ENCODE measurements at places on chromosomes 5 and 9.

DNA sequence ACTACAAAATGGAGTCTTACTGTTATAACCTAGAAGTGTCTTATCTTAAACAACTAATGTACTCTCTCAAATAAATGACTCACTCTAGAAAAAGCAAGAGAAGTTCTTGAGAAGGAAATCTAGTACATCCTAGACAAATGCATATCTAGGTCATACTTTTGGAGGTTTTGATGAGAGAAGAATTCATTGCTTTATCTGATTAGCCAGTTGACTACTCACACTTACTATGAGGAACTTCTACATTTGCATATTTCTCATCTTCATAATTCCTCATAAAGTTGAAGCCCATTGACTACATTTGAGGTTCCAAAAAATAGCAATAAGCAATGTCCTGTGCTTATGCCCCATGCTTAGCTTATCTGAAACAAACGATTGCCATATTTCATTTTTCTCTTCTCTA is 2.8 kb downstream of the JAKMIP2 start:
- DNase-seq = no peak

GRCh38 chr5:175034924-175035323 is 310.5 kb downstream of the MSX2 start:
- no peak for DNase-seq

GRCh38 chr9:846852-847251 is 5.4 kb downstream of the DMRT1 start:
- no peak for DNase-seq

DNA sequence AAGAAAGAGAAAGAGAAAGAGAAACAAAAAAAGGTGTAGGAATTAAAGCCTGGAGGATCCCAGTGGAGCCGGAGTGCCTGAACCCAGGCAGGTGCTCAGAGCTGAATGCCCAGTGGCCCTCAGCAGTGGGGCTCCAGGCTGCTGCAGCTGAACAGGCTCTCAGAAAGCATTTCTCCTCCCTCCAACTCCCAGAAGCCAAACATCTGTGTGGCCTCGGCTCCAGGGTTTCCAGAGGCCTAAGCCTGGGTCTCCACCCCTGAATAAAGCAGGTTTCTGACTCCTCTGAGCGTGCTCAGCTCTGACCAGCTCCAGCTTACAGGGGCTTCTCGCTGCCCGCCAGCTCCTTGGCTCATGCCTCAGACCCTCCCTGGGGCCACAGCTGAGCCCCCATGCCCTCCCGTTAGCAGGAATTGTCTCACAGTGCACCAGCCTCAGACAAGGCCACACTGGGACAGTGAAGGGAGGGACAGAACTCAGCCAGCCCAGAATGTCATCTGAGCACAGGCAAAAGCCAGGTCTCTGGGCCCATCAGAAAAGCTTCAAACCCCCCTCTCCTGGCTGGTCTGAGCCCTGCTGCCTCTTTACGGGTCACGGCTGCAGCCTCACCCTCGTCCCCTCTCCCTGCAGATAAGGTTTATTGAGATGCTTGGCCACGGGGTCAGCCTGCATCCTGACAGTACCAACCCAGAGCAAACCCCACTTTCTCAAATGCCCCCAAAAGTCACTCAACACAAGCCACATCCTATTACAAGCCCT is 114.4 kb upstream of the PPP1R26 start:
- DNase-seq = no peak

DNA sequence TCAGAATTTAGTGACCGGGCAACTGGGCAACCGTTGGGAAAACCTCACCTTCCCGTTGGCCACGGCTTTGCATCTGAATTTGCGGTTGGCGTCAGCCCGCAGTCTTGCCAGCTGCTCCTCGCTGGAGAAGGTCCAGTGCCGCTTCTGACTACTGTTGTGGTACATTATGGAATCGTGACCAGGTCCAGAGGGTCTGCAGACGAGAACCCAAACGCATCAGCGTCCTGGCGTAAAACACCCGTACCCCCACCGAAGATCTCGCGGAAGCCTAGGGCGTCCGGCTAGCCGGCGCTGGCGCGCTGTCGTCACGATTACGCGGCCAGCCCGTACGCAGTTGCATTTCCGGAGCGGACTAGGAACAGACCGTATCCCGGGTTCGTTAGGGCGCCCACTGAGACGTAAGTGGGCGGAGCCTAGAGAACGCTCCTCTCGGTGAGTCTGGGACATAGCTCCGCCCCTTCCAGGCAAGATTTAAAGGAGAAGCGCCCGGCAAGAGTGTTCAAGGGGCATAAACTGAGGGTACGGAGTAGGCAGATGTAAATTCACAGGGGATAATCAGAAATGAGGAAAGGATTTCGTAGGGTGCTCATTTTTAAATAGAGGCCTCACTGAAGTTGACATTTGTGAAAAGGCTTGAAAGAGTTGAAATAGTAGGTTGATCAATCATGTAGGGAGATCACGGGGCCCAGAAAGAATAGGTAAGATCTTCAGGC is at the start of gene CCNH:
TSS of gene CCNH (minus strand) at position 301 of the 713 bp plus-strand sequence. CDS start at position 165, 136 bp downstream.
- DNase-seq = peak; percentile 90

DNA sequence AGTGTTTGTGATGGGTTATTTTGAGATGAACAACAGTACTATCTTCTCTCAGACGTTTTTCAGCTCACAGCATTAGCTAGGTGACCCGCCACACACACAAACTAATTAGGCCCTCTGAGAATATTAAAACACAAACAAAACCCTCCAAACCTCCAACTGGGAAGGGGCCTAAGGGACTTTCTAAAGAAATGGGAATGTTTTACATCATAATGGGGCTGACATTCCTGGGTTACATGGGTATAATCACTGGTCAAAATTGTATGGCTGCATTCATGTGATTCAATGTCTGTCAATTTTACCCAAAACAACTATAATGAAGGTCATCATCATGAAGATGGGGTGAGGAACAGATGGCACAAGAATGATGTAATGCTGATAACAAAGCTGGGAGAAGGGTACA is 59.6 kb downstream of the SPTLC1 start:
- DNase-seq = no peak

- DNase-seq = no peak
Observed at GRCh38 chr5:137573376-137573775, 74.2 kb upstream of the SPOCK1 start.

GRCh38 chr5:138336952-138337684 is 948 bp upstream of the FAM53C start:
- peak; percentile 70 for DNase-seq
